H54 (cell line): ENCODE measurements at places on chromosomes 11 and 22.

- DNase-seq = no peak
These were observed 14.0 kb upstream of the SMIM38 start for GRCh38 chr11:69141742-69142141.

- DNase-seq = no peak
These were observed 198.4 kb downstream of the ADAMTS15 start for GRCh38 chr11:130646881-130647280.

- no peak for DNase-seq
These were observed 241.3 kb upstream of the PDGFD start for GRCh38 chr11:104405277-104405676.

DNA sequence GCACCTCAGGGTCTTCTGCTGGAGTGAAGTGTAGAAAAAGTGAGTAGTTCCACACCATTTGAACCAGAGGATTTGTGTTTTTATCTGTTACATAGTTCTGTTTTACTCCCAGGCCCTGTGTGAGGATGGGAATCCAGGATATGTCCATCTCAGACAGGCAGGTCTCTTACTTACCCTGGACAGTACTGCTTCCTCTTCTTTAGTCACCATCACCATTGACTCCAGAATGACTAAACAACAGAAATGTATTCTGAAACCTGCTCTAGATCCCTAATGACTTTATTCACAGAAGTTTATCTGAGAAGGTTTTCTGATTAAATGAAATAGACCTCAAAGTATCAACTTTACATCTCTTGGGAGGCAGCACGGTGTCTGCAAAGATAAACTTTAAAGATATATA is 33.6 kb downstream of the CYP2R1 start:
- no peak for DNase-seq

DNA sequence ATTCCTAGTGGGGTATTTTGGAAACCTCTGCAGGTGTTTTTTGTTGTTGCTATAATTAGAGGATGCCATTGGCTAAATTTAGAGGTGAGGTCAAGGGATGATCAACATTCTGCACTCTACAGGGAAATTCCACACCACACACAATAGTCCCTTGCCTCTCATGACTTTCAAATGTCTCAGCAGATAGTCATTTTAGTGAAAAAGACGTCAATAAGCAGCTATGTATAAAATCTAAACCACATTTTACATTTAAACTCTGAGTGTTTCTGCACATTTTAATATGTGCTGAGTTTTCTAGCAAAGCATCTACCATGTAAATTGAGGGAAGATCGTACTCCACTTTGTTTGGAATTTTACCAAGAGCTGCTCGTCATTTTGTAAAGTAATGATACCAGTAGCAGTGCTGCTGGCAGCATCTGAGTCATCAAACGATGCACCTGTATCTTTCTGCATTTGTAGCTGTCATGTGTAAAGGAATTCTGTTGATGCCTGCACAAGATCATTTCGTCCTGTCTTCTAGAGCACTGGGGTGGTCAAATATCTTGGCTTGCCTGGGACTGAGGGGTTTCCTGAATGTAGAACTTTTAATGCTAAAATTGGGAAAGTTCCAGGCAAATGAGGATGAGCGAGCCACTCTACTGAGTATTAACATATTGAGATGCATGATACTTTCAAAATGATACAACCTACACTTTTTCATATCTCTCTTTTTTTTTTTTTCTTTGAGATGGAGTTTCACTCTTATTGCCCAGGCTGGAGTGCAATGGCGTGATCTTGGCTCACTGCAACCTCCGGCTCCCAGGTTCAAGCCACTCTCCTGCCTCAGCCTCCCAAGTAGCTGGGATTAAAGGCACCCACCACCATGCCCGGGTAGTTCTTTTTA is 414.5 kb upstream of the SYN3 start:
- no peak for DNase-seq

GRCh38 chr11:112289588-112290492 is 29.2 kb upstream of the PLET1 start:
- peak; percentile 70 for DNase-seq
